ENCODE measurements at places on chromosomes 11 and 22.

- no peak for DNase-seq
These were observed 548 bp downstream of the FDXACB1 start for GRCh38 chr11:111878385-111878848.

GRCh38 chr22:32311551-32312071 lies 46.1 kb upstream of the RFPL3 start:
- no peak for DNase-seq

GRCh38 chr11:8249482-8249881 lies 14.2 kb downstream of the LMO1 start:
- DNase-seq = no peak

- no peak for DNase-seq
These were observed at the start of gene P2RX3 for GRCh38 chr11:57338142-57338541. P2RX3 (plus strand) TSS chr11:57338352; CDS start chr11:57338551, 199 bp downstream.

DNA sequence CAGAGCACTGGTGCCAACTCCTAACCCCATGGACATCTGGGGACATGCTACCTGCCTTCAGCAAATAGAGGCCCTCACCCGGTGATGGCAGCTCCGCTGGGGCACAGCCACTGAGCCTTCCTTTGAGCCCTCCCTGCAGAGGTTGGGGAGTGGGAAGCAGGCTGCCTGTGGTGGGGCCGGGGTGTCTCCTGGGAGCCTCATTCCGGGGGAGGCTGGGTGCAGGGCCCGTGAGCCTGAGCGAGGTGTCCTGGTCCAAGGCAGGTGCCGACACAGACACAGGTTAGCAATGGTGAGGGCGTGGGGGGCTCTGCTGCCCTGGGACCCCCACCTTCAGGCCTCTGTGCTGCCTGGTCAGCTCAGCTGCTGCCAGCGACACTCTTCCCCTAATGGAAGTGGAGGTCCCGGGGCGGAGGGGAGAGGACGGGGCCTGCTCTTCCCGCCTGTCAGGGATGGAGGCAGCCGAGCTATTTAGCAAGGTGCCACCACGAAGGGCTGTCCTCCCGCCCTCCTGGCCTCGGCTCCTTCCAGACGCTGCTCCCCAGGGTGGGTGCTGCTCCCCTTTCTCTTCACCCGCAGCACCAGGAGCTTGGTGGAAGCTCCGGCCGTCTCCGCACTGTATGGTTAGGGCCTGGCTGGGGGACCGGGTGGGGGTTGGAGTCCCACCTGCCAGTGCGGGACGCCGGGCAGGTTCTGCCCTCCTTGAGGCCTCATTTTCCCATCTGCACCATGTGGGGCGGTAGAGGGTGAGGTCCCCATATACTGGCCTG lies 11.2 kb downstream of the TSPAN4 start:
- DNase-seq = no peak

GRCh38 chr11:30360741-30361140 lies 37.8 kb downstream of the ARL14EP start:
- no peak for DNase-seq

- no peak for DNase-seq
These were observed 108.2 kb downstream of the CYP2R1 start for GRCh38 chr11:14783788-14784187.

- peak; percentile 18 for DNase-seq
These were observed 3.2 kb upstream of the WNT11 start for GRCh38 chr11:76209375-76209972.

- DNase-seq = no peak
These were observed 5.8 kb downstream of the JOSD1 start for GRCh38 chr22:38694940-38695339.

GRCh38 chr11:86070142-86071056 lies 1.5 kb upstream of the PICALM start:
- no peak for DNase-seq

DNA sequence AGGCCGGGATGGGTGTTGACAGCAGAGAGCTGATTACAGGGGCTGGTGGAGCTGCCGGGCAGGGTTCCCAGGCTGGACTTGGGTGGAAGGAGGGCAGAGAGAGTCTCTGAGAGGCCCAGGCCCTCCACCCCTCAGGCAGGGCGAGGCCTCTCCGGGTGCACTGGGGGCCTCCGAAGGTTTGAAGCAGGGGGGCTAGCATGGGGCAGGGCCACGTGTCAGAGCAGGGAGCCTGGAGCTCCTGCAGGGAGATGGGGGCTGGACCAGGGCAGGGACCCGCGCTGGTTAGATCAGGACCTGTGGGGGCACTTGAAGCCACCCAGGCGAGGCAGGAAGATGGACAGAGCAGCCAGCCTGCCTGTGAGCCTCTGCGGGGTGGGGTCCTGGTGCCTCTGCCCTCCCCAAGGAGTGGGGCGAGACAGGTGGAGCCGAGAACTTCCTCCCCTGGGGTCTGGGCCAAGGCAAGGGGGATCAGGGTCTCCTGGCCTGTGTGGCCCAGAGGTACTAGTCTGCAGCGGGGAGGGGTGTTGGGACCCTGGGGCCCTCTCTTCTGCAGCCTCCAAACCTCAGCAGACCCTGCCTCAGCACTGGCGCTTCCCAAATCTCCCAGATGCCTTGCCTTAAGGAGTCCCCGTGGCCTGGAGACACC lies 911 bp downstream of the PANX2 start:
- DNase-seq = no peak

GRCh38 chr11:69866648-69867047 lies 47.4 kb upstream of the FGF3 start:
- no peak for DNase-seq

DNA sequence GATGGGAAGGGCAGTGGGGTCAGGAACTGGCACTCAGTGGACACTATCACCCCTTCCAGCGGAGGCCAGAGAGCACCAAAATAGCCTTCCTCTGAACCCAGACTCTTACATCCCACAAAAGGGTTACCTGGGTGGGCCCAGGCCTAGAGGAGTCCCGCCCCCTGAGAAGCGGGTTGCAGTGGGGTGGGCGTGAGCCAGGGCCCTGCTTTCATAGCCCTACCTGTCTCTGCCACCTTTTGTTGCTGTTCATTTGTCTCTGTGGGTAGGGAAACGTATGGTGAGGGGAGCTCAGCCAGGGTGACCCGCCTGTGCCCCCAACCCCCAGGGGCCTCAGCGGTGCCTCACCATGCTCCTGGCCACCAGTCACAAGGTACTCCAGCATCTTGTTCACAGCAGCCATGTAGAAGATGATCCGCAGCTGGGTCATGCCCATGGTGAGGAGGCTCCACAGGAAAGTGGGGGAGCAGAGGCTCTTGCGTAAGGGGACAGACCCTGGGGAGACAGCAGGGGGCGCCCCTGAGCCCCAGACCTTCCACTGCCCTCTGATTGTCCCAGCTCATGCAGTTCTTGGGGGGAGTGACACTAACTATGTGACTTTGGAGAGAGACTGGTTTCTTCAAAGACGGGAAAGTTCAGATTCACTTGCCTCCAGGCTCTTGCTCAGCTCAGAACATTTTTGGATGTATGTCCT lies 24.0 kb downstream of the SLC43A1 start:
- peak; percentile 34 for DNase-seq

DNA sequence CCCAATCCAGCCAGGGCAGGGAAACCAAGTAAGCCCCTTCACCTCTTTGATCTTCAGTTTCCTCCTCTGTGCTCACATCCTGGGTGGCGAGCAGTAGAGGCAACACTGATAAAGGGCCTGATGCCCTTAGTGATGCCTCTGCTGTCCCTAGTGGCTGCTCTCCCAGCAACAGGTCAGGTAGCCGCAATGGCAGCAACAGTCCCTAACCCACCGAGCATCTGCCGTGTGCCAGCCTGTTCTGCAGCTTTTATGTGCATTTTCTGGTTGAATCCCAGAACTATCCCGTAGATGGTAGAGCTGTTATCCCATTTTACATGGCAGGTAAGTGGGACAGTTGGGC lies 5.2 kb downstream of the SCYL1 start:
- DNase-seq = peak; percentile 40

- no peak for DNase-seq
These were observed 55.1 kb downstream of the DLG2 start for GRCh38 chr11:85572056-85572455.

DNA sequence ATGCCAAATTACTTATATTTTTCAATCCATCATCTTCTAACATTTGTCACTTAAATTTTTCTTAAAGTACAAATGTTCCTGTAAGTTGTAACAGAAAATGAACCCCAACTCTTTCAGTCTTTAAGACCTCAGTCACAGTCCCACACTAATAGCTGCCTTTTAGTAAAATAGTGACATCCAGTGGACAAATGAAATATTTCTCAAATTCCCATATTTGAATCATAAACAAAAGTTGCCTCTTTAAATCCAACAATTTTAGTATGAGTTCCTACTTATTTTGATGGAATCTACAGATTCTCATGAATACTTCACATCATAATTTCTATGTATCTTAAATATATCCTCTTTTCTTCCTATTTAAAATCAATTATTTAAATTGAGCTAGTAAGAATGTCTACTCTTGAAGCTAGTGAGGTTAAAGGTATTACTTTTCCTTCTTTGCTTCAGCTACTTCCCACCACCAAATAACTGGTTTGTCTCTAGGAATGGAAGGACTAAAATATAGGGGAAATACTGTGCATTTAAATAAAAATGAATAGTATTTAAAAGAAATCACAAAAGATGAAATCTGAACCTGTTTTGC lies 9.2 kb downstream of the LIN7C start:
- no peak for DNase-seq

GRCh38 chr11:61181489-61181888 lies 20.3 kb upstream of the VPS37C start:
- no peak for DNase-seq

GRCh38 chr11:41622707-41623359 lies 163.4 kb upstream of the LRRC4C start:
- DNase-seq = no peak

GRCh38 chr22:27032091-27032761 lies 374.8 kb downstream of the MIAT start:
- no peak for DNase-seq

DNA sequence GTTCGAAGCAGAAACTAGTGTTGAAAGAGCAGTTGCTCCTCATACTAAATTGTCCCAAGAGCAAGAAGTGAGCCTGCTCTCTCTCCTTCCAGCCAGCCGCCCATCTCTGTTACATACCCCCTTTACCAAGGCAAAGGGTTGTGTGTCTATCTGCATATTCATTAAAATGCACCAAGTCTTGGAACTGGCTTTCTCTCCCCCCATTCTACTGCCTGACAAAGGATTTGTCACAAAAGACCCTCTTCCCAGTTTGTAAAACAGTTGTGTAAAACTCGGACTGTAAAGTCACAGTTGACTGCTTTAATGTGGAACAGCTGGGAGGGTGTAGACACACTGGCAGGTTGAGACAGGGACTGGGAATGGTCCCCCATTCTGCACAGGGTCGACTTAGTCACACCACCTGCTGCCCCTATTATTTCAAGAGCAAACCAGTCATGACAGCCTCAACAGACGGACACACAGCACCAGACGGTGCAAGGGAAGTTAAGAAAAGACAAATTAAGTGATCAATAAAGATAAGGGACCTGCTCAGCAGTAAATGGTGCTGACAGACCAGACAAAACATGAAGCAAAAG lies 60.0 kb upstream of the HTATIP2 start:
- DNase-seq = no peak

- DNase-seq = no peak
These were observed 3.5 kb downstream of the PLXNB2 start for GRCh38 chr22:50303848-50304527.

DNA sequence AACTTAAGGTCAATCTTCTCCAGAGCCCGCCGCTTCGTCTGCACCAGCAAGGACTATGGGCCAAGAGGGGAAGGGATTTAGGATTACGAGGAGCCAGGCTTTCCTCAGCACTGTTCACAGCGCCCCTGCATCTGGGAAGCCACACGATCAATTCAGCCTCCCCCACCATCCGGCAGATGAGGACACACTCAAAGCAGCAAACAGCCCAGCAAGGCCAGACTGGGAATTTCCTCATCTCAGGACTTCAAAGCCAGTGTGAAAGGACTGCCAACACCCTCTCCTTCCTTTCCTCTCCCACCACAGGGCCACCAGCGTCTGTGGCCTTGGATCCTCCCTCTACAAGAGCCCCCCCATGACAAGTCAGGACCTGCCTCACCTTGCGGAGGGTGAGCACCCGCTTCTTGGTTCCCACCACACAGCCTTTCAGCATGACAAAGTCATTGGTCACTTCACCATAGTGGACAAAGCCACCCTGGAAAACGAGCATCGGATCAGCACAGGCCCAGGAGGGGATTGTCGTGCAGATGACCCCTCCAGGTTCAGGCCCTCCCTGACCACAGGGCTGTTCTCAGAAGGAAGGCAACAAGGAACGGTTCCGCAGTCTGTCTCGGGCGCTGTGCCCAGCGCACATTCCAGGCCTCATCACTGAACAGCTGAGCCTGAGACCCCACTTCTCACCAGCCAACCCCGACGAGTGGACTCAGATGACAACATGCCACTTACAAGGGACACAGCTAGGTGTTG lies 6.0 kb downstream of the RPL3 start:
- DNase-seq = no peak

- peak; percentile 19 for DNase-seq
These were observed 33.1 kb downstream of the DDX10 start for GRCh38 chr11:108697872-108698473.

DNA sequence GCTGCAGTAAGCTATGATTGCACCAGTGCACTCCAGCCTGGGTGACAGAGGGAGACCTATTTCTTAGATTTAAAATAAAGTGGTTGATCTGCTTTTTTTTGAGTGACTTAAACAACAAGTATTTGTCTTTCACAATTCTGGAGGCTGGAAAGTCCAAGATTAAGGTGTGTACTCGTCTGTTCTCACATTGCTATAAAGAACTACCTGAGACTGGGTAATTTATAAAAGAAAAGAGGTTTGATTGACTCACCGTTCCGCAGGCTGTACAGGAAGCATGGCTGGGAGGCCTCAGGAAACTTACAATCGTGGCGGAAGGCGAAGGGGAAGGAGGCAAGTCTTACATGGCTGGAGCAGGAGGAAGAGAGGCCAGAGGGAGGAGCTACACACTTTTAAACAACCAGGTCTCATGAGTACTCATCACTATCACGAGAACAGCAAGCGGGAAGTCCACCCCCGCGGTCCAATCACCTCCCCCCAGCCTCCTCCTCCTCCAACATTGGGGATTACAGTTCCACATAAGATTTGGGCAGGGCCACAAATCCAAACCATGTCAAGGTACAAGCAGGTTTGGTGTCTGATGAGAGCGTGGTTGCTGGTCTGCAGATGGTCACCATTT lies 19.7 kb upstream of the OSBPL5 start:
- DNase-seq = no peak

DNA sequence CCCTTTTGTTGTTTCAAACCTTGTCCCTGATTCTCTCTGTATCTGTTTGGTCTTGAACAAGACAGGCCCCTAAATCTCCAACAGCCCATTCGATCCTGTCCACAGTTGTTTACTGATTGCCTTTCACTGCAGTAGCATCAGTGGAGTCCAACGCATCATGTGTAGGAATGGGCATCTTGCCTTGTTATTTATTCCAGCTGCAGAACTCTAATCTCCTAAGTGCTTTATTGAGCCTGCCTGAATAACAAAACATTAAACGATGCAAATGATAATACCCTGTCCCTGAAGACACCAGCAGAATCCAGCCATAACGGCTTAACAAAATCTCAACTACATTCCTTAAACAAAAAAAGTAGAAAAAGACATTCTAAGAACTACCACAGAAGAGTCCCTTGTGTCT lies 50.1 kb downstream of the SLC35F2 start:
- no peak for DNase-seq

DNA sequence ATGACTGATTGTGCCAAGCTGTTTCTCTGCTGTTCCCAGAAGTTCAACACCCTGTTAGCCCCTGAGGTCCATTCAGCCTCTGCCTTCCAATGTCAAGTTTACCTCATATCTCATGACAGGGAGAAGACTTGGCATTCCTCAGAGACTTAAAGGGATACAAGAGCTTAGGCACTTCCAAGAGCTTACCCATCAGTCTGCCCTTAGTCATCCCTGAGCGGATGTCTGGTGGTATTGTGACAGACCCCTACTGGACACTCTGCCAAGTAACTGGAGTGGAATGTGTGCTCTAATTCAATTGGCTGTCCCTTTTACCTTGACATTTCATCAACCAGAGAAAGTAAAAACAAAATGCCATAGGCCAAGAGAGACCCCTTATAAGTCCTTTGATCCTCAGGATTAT lies 151.5 kb downstream of the AASDHPPT start:
- DNase-seq = no peak
